ENCODE measurements at places on chromosomes 3 and 15.

GRCh38 chr15:72116731-72117485 is 1.0 kb downstream of the MYO9A start:
- no peak for DNase-seq

DNA sequence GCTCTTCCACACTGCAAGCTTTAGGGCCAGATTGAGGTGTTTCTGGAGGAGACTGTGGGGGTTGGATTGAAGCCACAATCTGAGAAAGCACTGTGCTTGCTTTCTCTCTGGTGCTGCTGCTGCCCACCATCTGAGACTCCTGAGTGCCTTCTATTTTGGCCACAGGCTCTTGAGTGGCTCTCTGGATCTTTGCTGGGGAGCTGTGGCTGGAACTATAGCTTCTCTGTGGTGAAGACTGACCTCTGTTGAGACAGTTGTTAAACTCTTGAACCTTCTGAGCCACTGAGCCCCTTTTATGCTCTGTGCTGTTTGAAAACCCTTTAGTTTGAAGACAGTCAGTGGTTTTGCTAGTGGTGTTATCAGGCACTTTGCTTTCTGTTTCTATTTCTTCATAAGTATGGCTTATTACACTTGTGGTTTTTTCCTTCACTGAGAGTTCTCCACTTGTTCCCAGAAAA is 108.7 kb upstream of the TSPAN3 start:
- DNase-seq = no peak

DNA sequence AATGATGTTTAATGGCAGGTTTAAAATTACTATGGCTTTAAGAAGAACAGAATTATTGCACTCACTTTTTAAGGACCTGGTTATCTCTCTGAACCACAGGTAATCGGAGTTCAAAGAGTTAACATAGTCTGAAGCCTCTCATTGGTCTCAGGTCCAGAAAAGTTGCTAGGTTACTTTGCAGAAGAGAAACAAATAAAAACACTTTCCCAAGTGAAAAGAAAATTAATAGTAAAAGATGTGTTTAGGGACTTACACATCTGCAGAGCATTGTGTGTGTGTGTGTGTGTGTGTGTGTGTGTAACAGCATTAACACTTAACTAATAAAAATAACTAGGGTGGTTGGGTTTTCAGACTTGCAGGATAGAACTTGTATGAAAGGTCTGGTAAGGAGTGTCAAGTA is 1.0 kb downstream of the MASP1 start:
- DNase-seq = no peak

DNA sequence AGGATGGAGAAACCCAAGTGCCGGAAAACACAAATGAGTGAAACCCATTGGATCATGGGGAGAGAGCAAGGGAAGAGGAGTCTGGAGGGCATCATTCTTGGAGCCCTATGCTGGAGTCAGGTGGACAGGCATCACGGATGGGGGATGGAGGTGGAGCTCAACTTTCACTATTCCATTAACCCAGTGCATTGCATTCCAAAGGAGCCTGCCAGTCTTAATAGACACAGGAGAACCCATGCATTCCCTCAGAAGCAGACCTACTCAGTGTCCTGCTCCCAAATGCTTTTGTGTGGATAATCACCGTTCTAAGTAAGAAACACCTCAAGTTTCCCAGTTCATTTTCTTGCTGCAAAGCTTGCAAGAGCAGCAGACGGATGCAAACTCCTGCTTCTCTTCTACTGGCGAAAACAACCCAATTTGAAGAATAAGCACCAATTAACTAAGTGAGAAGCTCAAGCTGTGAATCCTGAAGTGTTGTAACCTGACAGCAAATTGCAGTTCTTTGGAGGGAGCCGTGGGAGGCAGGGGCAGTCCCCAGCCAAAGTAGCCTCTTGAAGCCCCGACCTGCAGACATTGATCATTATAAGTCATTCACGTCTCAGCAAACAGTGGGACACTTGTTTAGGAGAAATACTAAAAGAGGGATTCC is 25.3 kb downstream of the SEMA5B start:
- peak; percentile 5 for DNase-seq

GRCh38 chr3:171129827-171130226 is 103.3 kb upstream of the SLC2A2 start:
- DNase-seq = no peak

DNA sequence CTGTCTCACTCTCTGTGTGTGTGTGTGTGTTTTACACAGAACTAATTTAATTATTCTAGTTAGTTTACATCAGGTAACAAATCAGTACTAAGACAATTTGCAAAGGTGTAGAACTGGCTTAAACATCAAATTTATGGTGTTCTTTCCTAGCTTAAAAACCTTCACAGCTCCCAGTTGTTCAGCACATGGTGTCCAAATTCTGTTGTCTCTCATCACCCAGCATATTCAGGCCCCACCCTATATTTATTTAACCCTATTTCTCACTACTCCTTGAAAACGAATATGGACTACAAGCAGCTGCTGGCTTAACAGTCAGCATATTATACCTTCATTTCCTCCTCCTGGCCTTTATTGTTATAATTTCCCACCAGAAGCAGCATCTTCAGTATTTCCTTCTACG is 1.2 kb downstream of the IL20RB start:
- DNase-seq = no peak

DNA sequence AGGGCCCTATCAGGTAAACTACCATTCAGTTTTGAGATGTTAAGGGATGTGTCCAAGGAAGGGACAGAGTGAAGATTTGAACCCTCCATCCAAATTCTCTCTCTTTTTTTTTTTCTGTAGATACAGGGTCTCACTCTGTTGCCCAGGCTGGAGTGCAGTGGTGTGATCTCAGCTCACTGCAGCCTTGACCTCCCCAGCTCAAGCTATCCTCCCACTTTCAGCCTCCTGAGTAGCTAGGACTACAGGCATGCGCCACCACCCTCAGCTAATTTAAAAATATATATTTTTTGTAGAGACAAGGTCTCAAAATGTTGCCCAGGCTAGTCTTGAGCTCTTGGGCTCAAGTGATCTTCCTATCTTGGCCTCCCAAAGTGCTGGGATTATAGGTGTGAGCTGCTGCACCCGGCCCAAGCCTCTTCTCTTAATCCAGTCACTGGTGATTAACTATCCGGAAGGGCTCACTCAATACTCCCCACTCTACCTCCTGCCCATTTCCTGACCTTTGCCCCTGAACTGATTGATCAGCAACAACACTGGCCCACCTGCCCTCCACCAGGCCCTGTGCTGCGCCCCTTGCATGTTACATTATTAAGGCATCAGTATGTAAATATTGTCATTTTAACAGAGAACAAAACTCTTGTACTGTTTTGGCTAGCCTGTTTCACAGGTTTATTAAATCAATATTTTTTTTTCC is 164.7 kb downstream of the CTNNB1 start:
- DNase-seq = no peak

GRCh38 chr15:47523681-47524475 is 193.4 kb upstream of the SEMA6D start:
- no peak for DNase-seq

DNA sequence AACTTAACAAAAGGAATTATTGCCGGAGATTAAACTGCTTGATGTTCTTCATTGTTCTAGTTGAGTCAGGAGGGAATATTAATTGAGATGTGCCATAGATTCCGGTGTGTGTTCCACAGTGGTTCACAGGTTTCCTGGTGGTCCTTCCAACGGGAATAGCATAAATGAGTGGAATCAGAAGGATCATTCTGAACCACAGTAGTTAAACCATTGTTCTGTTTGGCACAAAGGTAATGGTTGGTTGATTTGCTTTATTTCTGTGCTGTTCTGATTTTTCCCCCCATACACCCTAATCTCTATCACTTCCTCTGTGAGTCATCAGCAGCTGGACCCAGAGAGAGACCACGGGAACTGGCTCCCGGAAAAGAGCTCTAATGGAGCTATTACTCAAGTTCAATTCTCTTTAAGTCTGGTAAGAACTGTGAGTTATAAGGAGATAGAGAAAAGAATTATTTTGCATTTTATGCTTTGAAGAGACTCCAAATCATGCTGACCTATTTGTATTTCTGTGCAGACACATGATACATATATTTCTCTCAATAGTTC is 627.2 kb downstream of the ZIC1 start:
- no peak for DNase-seq

GRCh38 chr3:150733936-150734794 is 28.8 kb downstream of the SIAH2 start:
- no peak for DNase-seq

GRCh38 chr15:58967479-58967878 is 20.0 kb upstream of the RNF111 start:
- DNase-seq = no peak

DNA sequence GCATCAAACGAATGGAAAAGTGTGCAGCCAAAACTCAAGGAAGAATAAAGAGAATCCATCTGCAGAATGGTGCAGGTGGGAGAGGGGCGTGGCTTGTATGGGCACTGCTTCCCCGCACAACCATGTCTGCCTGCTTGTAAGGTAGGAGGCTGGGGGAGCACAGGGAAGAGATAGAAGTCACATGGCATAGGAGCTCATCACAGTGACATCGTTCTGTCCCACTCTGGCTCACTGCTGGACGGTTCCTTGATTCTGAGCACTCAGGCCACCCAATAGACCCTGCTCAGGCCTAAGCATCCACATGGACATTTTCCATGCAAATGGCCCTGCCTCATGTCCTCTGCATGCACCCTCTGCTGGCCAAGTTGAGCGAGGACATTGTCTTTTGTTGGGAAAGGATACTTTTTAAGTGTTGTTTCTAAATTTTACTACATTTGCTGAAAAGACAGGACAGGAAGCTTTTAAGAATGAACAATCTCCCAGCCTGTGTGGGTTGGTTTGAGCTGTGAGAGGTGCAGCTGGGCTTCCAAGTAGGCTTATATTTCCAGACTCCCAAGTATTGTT is 3.1 kb downstream of the MYLK start:
- DNase-seq = no peak
